Stimulated activated CD4-positive, alpha-beta T cell treated with anti-CD3 and anti-CD28 coated beads, Interleukin-2, amount 100 ng/mL, for 24 hours (primary cell): ENCODE measurements at places on chromosomes 7 and 10.
A peak's percentile ranks its signal among the peaks of the same experiment; 100 is the strongest.

DNA sequence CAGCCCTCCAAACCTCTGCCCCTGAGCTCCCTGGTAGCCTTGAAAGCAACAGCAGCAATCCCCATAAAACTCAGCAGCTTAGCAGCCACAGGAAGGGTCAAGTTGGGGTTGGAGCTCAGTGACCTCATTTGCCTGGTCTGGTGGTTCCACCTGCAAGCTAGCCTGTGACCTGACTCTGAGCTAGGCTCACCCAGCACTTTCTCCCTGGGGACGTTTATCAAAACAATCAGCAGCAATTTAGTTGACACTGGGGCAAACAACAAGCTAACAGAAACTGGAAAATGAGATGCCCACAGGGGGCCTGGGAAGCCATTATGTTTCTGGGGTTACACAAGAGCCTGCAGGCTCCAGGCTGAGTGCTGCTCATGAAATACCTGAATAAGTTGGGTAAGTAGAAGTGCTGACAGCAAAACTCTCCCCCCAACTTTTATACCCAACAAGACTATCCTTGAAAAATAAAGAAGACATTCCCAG lies 22.4 kb upstream of the CRYGN start:
- DNase-seq: no peak

DNA sequence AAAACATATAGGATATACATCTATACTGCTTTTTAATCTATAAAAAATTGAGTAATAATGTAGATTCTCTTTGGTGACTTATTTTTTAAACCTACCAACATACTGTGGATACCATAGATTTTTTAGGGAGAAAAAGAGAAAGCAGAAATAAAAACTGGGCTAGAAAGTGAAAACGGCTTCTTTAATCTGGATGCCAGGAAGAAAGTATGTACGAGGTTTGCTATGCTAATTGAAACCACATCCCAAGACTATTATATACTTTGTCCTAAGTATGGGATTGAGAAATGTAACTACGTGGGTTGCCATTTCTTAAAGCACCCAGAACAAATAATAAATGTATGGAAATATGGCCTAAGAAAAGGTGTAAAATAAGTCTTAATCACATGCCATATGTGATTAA lies 129.0 kb upstream of the NFE2L3 start:
- no peak for DNase-seq

- DNase-seq: no peak
Measured at GRCh38 chr7:42614636-42615035, 297.2 kb downstream of the C7orf25 start.

DNA sequence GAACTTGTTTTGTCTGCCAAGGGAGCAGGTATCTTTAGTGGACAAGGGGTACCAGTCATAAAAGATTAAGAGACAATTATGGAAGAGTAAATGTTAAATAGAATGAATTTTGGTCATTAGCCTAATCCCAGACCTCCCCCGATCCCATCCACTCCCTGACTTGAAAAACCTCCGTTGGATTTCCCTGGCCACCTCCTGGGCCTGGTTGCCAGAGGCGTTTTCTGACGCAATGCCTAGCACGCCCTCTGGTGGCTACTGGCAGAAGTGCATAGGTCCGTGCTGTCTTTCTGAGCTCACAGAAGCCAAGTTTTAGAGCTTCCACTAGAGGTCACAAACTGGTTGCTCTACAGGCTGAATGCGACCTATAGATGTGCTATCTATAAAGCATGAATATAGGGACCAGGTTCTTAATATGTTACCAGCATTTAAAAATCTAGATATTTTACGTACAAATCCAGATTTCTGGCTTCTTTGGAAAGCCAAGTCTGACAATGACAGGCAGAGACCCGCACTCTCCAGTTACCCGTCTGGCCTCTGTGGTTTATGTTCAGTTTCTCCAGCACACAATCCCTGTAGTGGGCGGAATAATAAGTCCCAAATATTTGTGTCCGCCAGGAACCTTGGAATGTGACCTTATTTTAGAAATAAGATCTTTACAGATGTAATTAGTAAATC lies 39.8 kb downstream of the SPOCK2 start:
- peak; percentile 94 for DNase-seq

DNA sequence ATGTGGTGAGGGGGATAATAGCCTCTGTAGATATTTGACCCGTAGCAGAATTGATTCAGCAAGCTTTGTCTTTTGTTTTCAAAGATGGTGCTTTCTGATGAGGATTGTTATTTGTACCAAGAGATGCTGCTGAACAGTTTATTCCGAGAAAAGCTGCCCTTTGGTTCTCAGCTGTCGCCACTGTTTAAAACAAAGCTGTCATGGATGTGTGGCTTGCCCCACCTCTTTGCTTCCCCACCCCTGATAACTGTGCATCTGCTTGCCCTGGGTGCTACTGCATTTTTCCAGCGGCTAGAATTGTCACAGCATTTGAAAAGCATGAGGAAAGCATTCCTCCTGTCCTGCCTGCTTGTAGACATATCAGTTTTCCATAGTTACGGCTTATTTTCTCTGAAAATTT lies 226.9 kb upstream of the CSTF2T start:
- no peak for DNase-seq

DNA sequence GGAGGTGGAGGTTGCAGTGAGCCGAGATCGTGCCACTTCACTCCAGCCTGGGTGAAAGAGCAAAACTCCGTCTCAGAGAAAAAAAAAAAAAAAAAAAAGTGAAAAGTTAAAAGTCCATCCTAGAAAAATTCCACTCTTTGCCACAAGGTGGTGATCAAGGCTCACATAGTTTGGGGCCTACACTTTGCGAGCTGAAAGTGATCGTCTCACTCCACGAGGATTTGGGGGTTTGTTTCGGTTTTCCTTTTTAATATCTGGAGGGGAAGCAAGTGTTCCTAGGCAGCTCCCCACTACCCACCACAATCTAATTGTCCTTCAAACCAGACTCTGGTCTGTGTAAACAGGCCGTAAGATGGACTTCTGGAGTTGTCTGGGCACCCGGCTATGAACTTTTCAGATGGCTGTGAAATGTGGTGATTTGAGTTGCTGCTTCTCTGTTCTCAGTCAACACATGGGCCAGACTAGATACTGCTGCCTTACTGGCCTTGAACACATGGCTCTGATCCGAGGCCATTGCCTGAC lies 27.1 kb downstream of the PRLHR start:
- DNase-seq: peak; percentile 61

GRCh38 chr10:91598211-91598977 lies 34.5 kb downstream of the PPP1R3C start:
- DNase-seq: no peak
